ENCODE measurements at places on chromosomes 3 and 15.

DNA sequence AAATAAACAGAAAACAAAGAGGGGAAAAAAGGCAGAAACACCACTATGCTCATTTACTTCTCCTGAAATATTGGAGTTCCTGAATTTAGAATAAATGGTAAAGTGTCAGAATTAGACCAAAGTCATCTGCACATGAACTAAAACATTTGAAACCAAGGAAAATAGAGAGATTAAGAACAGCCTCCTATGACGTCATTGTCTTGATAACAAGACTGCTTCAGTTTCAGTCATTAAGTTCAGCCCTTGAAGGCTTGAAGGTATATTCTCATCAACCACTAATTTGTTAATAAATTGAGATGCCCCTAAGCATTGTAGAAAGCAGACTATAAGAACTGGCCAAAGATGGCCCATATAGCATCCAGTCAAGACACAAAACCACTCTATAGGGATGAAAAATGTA lies 2.5 kb downstream of the SUMF1 start:
- no peak for DNase-seq

DNA sequence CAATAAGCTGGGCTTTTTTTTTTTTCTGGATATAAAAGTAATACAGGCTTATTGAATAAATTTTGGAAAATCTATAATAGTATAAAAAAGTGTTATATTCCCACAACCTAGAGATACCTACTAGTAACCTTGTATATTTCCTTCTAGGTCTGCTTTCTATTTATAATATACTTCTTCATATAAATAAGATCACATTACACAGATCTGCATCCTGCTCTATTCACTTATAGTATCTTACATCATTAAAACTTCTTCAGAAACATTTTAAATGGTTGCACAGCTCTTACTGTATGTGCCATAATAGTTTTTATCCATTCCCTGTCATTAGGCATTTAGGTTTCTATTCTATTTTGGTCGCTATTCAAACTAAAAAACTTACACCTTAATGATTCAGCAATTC lies 87.0 kb upstream of the TTBK2 start:
- no peak for DNase-seq

GRCh38 chr15:39931615-39932014 lies 2.3 kb upstream of the EIF2AK4 start:
- no peak for DNase-seq

- peak; percentile 16 for DNase-seq
Measured at GRCh38 chr15:66188464-66188863, 65.1 kb downstream of the MEGF11 start.

DNA sequence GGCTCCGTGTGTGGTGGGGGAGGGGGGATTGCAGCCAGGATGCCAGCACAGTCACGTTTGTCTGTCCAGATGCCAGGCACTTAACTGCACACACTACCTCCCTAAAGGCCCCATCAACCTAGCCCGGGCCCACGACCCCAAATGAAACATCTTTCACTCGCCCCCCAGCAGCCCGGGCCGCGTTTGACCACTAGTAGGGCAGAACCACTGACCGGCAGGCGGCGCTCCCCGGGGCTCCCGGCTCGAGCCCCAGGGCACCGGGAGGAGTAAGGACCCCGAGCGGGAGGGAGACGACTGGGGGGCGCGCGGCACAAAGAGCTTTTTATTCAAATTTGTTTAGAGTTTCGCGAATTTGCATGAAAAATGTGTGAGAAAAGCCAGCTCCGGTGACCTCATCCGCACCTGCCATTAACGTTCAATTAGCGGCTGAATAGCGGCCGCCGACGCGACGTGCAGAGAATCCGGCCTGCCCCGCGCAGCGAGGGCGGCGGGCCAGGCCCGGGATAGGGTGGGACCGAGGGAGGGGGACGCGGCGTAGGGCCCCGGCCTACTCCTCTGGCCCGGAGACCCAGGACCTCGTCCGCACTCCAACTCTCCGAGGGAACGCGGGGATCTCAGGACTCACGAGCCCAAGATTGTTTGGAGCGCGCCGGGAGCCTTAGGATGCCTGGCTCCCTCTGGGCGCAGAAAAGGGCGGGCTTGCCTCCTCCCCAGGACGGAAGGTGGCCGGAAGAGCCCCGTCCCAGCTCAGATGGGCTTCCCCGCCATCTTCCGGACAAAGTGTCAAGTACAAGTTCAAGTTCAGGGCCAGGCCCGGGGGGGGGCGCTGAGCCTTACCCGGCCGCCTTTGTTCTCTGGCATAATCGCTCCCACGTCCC lies 64.9 kb upstream of the POLG start:
- peak; percentile 64 for DNase-seq

DNA sequence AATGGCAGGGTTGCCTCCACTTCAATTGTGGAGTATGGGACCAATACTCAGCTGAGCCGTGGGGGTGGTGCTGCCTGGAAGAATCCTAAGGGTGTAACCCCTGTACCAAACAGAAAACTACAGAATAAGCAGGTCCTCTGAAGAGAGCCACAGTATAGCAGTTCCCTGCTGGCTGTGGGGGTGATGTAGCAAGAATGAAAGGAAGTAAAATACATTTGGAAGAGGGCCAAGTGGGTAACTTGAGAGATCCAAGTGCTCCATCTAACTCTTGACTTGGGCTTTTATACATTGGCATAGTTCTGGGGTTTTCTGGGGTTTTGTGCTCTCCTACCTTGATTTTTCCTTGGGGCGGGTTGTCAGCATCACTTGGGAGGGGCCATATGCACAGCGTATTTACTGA lies 341.4 kb downstream of the OTOL1 start:
- no peak for DNase-seq

DNA sequence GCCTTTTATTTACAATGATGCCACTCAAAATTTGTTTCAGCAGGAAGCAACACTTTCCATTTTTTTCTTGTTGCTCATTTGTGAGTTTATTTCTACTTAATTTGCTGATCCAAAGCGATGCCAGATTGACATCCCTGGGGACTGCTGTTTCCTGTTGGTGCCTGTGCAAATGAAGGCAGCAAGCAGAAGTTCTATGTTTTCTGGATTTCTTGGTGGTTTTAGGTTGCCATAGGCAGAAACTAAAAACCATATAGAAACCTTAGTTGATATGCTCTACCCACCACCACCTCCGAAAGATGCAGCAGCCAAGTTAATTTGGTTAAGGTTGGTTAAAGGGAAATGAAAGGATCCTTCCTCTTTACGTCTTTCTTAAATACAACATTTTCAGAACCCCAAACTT lies 356.2 kb downstream of the RBMS3 start:
- DNase-seq: no peak

- no peak for DNase-seq
Measured at GRCh38 chr3:23580096-23580713, 225.6 kb upstream of the UBE2E1 start.

DNA sequence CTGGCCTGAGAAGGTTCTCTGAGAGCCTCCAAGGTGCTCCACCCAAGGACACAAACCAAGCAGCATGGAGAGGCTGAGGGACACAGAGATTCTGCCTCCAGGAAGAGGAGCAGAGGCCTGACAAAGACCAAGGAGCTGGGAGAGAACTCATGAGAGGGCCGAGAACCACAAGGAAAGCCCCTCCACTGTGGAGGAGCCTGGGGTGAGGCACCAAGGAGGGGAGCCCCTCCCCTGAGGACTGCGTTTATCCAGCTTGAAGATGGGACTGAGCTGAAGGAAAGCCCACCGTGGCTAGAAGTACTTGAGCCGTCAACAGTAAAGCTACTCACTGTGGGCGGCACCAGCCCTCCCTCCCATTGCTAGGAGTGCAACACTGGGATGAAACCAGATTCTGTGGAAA lies 63.1 kb upstream of the MEF2A start:
- no peak for DNase-seq

- no peak for DNase-seq
Measured at GRCh38 chr3:174216019-174216418, 643.1 kb upstream of the NAALADL2 start.
